ENCODE measurements at places on chromosomes 6 and 20.

DNA sequence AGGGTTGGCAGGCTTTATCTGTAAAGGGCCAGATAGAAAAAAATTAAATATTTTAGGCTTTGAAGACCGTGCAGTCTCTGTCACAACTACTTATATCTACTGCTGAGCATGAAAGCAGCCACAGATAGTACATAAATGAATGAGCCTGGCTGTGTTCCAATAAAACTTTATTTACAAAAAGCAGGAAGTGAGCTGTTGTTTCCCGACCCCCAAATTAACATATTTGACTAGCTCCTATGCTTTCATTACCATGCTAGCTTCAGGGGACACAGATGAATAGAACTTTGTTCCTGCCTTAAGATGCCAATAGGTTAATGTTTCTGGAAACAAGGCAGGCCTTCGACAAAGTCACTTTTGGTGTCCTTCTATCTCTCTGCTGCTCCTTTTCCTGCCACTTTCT lies 1058.0 kb upstream of the FLRT3 start:
- DNase-seq: no peak

DNA sequence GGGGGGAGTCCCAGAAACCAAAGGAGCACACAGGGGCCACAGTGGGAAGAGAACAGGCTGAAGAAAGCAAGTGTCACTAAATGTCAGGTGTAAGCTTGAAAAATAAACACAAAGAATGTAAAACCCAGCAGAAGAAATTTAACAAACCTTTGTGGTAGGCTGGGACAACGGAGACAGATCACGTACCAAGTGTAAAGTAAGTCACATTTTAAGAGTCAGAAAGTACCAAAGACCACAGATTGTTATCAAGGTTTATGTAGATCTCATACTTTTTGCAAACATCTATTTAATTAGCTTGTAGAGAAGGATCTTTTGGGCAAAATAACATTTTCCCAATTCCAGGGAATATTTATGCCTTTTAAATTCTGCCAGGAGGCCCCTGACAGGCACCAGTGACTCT lies 1.6 kb downstream of the CLIC5 start:
- DNase-seq: no peak

- DNase-seq: no peak
These were observed 67.8 kb upstream of the NHSL1 start for GRCh38 chr6:138567052-138567451.

- DNase-seq: no peak
These were observed 26.1 kb downstream of the NKX2-4 start for GRCh38 chr20:21371193-21371592.

DNA sequence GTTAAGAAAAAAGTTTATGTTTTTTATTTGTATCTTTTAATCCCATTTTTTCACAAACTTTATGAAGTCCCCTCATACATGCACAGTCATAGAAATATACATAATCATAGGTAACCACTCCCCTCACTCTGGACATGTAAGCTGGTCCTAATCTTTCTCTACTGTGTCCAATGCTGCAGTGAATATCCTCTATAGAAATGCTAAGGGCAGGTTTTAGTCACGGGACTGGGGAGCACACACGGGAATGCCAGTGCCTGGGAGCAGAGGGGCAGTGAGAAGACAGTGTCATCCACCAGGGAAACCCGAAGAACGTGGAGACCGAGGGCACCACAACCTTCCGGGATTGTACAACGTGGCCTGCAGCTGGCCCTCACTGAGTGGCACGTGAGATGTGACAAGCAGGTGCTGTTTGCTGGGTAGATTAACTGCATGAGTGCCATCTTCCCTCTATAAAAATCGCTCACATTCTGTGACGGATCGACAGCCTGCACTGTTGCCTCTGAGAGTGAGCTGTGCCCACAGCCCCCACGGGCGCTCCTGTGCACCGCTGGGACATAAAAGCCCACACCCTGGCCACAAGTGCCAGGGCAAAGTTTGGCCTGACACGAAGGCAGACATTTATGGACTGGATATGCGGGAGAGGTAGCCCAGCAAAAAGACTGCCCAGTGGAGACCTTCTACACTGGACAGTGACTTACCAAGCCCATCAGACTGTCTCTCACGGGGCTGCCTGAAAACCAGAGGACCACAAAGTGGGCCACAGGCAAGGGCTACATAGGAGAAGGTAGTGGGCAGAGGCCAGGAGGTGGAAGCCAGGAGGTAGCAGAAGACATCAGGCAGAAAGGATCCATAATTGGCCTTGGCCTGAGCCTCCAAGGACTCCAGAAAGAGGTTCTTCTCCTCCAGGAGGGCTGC lies 63.2 kb downstream of the FGD2 start:
- no peak for DNase-seq

- DNase-seq: peak; percentile 72
These were observed at the start of gene RIMS1 for GRCh38 chr6:71886184-71887005. TSS of gene RIMS1 (plus strand) at chr6:71886550. CDS start at chr6:71887024, 474 bp downstream.

- DNase-seq: no peak
These were observed 959.2 kb downstream of the EPHA7 start for GRCh38 chr6:92460133-92460532.

DNA sequence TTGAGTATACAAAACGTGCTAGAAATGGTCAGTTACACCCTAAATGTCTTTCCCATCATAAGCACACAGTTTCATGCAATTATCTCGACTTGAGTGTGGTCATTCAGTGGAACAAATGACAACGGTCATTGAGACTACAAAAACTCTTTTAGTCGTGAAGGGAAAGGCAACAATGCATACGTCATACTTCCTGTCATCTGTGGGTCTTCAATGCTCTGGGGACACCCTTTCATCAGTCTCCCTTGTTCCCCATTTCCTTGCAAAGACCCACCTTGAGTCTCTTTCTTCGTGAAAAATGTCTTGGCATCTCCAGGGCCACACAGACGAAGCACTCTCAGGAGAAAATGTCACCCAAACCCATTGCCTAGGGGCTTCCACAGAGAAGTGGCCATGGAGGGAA lies 238.5 kb downstream of the GMPR start:
- no peak for DNase-seq

DNA sequence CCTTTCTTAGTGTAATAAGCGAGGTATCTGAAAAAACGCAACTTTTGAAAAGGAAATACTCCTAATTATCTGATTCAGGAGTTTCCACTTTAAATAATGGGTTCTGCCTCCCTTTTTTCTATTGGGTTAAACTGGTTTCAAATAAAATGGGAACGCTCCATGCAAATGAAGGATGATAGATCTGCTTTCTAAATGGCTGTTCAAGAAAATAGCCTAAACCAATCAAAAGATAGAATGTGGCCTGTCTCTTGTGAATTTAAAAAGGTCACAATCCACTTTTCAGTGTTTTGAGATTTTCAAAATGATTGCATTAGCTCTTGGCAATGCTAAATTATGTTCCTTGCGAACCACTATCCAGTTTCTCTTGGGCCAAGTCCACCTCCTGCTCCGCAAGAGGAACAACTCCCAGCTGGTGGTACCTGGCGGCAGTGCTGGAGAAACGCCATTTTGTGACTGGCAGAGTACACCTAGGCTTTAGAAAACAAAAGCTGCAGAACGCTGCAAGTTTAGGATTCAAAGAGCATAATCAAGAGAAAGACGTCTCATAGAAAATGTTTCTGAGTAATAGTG lies 56.7 kb downstream of the TRIM38 start:
- DNase-seq: no peak

GRCh38 chr6:35044761-35045421 lies 96.2 kb downstream of the TCP11 start:
- DNase-seq: no peak

- DNase-seq: no peak
These were observed 45.4 kb downstream of the SSR1 start for GRCh38 chr6:7267466-7268091.

DNA sequence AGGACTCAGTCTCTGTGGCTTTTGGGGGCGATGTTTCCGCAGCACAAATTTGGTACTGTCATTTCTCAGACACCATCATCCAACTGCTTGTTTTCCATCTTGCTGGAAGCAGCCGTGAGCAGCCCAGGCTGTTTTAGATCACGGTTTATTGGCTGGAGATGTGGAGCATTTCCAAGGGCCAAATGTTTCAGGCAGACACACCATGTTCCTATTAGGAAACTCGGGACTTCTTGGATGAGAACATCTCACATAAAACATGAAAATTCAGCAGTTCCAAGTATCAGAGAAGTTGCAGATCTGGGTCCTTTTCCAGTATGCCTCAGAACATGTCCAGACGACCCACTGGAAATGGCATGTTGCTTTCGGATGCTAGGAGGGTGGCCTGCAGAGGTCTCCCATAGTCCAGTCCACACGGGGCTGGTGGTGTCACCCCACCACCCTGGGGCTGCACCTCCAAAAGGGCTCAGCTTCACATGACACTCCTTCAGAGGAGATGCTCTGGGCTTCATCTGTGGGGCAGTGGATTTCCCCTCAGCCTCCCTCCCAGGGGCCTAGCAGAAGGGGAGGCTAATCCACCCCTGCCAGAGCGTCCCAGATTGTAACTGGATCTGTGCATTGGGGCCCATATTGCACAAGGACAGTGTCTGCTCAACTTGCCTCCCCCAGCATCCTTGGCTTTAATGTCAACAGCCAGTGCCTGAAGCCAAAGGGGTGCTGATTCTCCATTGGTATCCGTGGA lies 176.3 kb downstream of the SCP2D1 start:
- no peak for DNase-seq

- DNase-seq: no peak
These were observed 15.2 kb downstream of the SLC52A3 start for GRCh38 chr20:753136-753535.

GRCh38 chr20:44773070-44773829 lies 27.6 kb downstream of the KCNK15 start:
- DNase-seq: no peak

GRCh38 chr6:14791526-14791925 lies 454.3 kb upstream of the JARID2 start:
- no peak for DNase-seq

GRCh38 chr6:127342296-127342945 lies 988 bp downstream of the ECHDC1 start:
- DNase-seq: peak; percentile 32

GRCh38 chr20:42641886-42642285 lies 547.8 kb downstream of the PTPRT start:
- DNase-seq: no peak

DNA sequence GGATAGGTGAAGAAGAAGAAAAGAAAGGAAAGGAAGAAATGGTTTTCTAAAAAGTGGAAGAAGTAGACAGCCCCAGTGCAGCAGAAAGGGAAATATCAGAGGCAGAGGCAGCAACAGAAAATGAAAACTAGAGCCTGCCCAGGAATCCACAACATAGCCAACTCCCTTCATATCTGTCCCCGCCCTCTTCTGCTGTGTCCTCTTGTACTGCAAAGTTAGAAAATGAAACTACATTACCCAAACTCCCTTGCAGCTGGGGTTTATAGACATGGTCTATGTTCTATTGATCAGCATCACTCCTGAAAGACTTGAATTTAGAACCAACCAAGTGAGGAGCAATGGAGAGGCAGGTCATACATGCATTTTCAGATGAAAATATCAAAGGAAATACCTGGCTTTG lies 200.5 kb upstream of the PHACTR1 start:
- DNase-seq: no peak

DNA sequence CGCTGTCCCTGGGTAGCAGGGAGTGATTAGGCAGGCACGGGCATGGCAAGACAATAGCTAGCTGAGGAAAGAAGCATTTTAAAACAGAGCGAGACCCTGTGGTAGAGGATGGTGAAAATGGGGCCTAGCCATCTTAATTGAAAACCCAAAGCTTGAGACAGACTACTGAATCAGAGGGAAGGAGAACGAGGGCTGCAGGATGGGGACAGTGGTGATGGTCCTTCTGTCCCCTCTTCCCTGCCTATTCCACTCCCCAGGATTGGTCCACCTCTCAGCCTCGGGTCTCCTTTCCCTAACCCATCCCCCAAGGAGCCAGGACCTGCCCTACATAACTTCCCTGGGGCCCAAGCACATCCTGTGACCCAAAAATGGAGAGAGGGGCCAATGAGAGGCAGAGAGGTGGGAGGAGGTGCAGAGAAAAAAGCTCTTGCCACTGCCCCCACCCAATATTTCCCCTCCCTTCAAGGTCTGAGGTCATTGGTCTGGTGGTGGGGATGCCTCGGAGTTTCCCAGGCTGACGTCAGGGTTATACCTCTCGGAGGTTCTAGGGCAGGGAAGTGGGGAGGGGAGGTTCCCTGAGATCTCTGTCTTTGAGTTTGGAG lies 884 bp upstream of the CUTA start:
- DNase-seq: peak; percentile 56
